ENCODE measurements at places on chromosomes 16 and 17.

DNA sequence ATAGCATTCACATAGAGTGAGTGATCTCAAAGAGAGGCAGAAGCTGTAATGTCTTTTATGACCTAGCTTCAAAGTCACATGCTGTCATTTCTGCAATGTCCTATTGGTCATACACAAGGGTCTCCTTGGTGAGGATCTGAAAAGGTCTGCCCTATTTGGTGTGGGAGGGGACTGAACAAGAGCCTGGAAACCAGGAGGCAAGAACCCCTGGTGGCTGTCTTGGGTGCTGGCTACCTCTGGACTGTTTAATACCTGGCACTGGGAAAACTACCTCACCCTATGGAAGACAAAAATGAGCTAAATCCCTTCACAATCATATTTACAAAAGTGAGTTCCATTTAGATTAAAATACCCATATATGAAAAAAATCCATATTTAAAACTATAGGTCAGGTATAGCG lies 9.0 kb downstream of the KCTD13 start:
- DNase-seq = no peak

DNA sequence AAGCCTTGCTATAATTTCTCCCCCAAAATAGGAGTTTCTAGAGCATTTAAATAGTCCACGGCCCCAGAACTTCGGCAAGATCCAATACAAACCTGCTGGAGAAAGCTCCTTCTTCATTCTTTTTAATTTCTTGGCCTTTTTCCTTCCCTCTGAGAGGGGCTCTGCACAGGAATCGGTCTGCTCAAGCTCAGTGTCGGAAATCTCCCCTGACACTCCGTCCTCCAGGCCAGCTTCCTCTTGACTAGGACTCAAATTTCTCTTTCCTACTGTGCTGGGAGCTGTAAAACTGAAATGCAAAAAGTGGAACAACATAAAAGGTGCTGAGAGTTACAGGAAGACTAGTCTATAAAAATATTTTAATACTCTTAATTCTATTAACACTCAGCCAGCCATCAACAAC lies 183.3 kb downstream of the PARN start:
- no peak for DNase-seq

- no peak for DNase-seq
Measured at GRCh38 chr16:79188739-79189122, 411.8 kb downstream of the MAF start.

DNA sequence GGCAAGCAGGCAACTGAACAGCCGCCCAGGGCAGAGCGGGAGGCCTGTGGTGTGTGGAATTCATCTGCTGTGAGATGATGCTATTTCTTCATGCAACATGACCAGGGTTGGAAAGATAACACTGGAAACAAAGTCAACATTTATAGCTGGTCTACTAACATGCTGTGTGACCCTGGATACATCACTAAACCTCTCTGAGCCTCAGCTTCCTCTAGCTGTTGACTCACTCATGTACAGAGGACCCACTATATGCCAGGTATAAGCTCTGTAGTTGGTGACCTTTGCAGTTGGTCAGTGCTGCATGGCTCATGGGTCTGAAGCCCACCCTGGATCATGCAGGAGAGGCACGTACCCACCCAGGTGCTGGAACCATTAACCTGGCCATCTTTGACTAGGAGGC lies 180.9 kb downstream of the ZNF423 start:
- no peak for DNase-seq

DNA sequence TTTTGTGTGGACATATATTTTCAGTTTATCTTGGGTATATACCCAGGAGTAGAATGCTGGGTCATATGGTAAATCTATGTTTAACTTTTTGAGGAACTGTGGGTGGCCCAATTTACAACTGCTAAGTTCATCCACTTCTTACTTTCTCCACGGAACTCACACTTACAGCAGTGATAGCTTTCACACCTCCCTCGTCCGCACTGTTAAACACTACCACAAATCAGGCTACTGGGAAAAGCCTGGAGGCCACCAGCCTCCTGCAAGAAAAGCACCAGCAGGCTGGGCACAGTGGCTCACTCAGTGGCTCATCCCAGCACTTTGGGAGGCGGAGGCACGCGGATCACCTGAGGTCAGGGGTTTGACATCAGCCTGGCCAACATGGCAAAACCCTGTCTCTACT lies 14.7 kb upstream of the ZG16 start:
- no peak for DNase-seq

DNA sequence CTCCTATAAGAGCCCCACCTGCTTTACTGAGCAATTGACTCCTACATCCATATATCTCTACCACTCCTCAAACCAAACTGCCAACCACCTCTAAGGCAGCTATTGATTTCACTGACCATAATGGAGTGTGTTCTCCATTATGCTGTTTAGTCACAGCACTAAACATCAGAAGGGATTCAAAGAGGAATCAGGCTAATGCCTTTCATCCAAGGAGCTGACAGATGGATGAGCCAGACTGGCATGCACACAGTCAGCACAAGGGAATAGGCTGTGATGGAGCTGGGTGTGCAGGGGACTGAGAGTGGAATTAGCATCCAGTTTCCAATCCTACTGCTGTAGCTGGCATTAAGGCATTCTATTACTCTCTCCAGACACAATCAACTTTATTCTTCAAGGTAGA lies 88.7 kb upstream of the CCL2 start:
- no peak for DNase-seq

DNA sequence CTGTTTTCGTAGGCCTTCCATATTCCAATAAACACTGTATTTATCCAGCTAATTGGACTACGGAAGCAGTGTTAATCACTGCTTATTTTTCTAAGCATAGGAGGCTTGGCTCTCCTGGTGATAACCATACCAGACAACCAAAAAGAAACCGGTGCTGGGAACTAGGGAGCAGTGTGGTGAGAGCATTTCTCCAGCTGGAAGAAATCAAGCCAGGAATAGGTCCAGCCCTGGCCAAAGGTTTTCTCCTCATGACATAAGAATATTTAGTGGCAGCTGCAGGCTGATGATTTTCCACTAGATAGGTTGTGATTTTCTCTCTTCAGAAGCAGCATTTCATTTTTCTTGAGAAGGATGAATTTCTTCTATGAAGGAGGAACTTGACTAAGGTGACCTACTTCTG lies 141.5 kb downstream of the TRIM37 start:
- DNase-seq = no peak

GRCh38 chr16:3716831-3717234 lies 491 bp downstream of the TRAP1 start:
- DNase-seq = peak; percentile 10

DNA sequence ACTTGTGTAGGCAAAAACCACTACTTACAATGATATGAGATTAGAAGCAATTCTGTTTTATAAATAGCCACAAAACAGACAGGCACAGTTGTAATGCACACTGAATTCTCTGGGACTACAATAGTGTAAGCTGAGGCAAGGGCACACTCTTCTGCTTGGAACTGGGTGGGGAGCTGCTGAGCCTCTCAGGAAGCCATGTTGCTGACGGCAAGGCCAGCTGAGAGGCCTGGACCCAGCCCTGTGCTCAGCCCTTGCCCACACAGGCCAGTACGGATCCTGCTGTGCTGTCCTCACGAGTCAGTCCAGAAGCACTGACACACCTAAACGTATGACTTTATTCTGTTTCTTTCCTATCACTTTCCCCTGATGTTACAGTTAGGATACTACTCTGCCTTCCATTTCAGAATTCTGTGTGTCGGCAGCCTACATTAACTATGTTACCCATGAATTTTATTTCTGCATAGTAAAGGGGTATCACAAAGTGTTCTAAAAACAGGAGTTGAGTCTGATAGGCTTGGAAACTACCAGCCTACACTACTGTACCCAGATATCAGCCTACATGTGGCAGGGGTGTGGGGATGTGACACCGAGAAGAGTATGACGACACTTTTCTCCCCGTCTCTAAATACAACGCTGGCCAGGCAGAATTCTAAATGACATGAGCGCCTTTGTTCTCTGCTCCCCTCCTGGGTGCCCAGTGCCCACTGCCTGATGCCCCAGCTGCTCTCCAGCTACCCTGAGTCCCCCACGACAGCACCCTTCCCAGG lies 41.1 kb upstream of the FAAP100 start:
- DNase-seq = no peak

DNA sequence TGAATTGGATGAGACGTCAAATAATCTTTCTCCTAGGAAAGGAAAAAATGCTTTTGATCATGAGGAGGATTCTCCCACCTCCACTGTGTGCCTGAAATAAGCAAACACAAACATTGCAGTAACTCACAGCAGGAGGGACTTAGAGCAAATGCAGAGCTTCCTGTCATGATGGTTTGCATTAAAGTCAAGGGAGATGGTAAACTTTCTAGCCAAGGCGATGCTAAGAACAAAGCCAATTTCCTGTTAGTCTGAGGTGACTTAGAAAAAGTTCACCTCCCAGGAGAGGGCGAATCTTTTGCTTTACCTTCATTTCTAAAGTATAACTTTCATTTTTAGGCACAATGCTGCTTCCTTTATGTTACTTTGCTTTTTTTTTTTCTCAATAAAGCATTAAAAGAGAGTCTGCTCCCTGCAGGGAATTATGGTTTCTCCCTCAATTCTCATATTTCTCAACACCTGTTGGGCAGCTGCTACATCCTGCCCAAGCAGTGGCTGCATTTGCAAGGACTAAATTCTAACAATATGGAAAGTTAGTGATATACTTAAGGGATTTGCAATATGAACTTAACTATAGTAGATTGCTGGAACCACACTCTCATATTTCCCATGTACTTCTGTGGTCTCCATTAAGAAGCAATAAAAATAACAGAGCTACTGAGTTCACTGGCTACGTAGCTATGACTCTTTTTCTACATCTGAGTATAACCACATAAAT lies 175.6 kb downstream of the PCTP start:
- no peak for DNase-seq

DNA sequence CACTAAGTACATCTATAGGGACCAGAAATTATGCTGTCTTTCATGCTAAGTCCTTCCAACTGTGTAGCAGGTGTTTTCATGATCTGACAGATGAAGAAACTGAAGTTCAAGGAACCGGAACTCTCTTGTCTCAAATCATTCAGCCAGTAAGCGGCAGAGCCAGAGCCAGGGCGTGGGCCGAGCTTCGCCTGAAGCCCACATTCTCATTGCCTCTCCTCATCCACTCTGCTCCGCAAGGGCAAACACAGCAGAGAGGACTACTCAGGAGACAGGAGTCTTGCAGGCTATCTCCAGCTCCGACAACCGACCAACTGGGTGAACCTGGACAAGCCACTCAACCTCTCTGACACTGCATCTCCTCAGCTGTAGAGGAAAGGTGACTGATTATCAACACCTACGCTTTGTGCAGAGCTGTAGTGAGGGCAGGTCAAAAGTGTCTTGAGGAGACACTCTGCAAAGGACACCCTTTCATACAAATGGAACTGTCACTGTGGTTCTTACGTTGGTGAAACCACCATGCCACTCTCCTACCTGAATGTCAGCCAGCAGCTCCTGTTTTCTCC lies 72.9 kb downstream of the CYTH1 start:
- no peak for DNase-seq

GRCh38 chr17:34706029-34706428 lies 126.6 kb downstream of the TMEM132E start:
- DNase-seq = no peak

DNA sequence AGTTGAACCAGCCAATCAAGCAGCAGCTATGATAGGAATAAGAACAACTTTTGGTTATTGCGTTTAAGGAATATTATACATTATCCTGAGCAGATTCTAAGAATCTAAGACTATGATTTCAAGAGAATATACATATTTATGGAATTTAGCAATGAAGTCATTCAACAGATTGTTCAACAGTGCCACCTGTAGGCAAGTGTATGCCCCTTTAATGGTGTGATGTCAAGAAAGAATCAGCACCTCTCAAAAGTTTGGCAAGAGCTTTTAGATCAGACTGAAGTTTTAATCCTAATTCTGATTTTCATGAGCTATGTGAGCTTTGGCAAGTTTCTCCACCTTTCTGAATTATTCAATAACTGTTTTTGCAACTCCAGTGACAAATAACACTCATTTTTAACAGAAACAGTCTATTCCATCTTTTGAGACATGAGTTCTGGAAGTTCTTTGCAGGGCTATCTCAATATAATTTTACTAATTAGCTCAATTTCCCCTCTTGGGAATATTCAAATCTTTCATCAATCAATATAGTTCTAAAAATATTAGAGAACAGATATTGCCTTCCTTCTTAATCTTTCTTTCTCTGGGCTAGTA lies 474.3 kb upstream of the TOM1L1 start:
- DNase-seq = peak; percentile 6

DNA sequence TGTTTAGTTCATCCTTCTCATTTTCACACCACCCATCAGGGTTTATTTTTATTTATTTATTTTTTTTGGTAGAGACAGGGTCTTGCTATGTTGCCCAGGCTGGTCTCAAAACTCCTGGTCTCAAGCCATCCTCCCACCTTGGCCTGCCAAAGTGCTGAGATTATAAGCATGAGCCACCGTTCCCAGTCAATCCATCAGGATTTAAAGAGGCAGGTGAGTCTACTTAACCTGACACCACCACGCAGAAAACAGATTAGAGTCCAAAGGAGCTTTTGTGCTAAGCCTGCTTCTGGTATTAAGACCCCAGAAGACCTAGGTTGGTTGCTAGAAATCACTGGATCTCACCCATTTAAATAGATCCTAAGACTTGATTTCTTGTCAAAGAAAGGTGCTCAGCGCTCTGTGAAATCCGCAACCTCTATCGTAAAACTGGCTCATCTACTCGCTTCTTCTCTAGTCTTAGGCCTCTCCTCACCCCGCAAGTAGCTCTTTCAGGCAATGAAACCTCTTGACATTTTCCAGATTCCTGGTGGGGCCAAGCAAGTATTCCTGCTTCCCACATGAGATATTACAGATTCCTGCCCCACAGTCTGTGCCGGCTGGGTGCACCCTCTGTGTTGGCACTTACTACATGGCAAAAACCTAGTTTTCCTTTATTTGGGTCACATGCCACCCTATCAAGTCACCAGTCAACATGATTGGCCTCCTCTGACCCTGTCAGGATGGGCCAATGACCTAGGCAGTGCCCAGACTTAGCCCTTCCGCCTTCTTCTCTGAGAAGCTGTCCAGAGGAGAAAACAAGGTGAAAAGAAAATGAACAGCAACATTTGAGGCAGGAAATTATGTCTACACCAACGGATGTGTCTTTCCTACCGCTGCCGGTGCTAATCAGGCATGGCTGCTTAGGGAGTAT lies 9.0 kb downstream of the PITPNA start:
- DNase-seq = no peak

DNA sequence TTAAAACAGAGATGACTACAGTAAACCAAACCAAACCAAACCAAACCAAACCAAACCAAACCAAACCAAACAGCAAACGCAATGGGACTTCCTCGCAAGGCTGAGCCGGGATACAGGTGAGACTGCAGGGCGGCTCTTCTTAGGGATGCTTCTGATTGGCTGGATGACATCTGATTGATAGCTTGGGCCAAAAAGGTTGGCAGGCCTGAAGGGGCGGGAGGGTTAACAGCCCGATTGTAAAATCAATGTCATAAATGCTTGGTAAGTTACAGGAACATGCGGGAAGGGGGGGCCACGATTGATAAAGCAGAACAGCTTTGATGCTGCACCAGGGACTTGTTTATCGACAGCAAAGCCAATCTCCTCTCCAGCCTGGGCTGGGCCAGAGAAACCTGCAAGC lies 86.1 kb downstream of the ZFHX3 start:
- no peak for DNase-seq

GRCh38 chr17:47802341-47803022 lies 19.1 kb downstream of the OSBPL7 start:
- peak; percentile 63 for DNase-seq

- DNase-seq = no peak
Measured at GRCh38 chr17:74052993-74053711, 150.3 kb upstream of the RPL38 start.

- no peak for DNase-seq
Measured at GRCh38 chr17:76272541-76273444, 7.6 kb downstream of the UBALD2 start.

GRCh38 chr17:46771561-46772474 lies 46.7 kb downstream of the WNT3 start:
- peak; percentile 38 for DNase-seq

GRCh38 chr17:10111907-10112452 lies 86.4 kb downstream of the GAS7 start:
- no peak for DNase-seq

Measured in NCI-H774 (cell line).